NCI-H1092 (cell line): ENCODE measurements at places on chromosomes 2 and 18.

GRCh38 chr18:63063171-63063570 is 256.4 kb downstream of the BCL2 start:
- DNase-seq, result no peak

GRCh38 chr2:28970464-28971160 is 10.5 kb upstream of the TOGARAM2 start:
- no peak for DNase-seq

GRCh38 chr2:48253301-48253700 is 276.7 kb upstream of the STON1 start:
- no peak for DNase-seq

DNA sequence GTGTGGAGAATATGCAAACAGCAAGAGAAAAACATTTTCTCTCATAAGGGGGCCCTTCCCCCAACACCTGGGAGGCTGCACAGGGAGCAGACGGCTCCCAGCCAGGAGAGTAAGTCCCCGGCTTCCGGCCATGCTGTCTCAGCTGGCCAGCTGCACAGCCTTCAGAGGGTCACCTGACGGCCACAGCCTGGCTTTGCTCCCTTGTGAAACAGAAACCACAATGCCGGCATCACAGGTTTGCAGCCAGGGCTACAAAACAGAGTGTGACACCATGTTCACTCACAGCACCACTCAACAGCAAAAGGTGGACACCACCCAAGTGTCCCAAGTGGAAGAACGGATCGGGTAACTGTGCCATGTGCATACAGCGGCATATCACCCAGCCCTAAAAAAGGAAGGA is 86.9 kb upstream of the GPC1 start:
- DNase-seq, result no peak

DNA sequence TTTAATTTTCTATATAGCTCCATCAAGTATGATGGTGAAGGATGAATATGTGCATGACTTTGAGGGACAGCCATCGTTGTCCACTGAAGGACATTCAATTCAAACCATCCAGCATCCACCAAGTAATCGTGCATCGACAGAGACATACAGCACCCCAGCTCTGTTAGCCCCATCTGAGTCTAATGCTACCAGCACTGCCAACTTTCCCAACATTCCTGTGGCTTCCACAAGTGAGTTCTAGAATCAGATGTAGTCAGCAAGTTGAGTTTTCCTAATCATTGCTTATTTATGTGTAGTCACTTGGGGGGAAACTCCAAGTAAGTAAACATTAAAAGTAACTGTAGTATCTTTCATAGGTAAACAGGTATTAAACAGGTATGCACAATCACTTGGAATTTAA is 24.8 kb downstream of the SMAD4 start:
- DNase-seq, result no peak

- no peak for DNase-seq
These were observed 136.9 kb downstream of the MAIP1 start for GRCh38 chr2:200092235-200092634.
